Peyer's patch (tissue), 4 donors: ENCODE measurements at places on chromosomes 16 and 17. TPM values are rescaled to one million over a fixed set of nuclear protein-coding genes. Genes with fewer than 3 reads are reported as not detected.

DNA sequence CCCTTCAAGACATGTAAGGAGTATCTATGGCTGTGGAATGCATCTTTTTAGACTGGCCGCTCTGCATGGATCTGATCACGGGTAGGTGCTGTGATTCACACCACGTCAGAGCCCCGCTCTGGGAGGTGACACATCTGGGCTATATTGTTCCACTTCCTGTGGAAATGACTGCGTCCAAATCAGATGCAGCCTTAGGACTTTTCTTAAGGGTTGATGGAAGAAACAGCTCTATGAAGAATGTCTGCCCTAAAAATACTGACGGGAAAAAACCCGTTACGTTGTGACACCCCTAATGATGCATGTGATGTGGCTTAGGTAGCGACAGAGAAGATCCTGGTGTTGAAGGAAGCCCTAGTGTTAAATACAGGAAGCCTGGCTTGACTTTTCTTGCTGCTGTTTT lies 12.2 kb downstream of the BANP start:
- no peak for DNase-seq

GRCh38 chr16:85761861-85762260 lies 11.0 kb upstream of the C16orf74 start:
- DNase-seq, result no peak

- DNase-seq, result no peak
Measured at GRCh38 chr17:71430281-71430680, 690.5 kb upstream of the SOX9 start.

DNA sequence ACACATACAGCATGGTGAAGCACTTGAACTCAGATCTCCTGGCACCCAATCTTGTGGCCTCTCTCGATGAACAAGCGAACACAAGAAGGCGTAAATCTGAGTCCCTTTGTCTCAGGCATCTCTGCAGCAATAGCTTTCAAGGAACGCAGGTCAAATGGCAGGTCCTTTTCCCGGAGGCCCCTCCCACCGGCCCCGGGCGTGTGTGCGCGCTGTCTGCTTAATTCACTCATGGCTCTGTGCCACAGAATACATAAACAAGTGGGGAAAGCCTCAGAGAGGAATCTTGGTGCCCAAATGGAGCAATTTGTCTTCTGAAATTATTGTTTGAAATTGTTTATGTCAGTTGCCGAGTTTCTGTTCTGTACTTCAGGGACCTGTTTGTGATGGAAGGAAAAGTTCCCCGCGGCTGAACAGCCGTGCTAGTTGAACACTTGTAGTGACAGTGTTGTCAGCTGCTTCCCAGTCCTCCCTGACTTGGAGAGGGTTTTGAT lies 14.8 kb downstream of the MYOCD start:
- no peak for DNase-seq

GRCh38 chr16:57358527-57359095 lies at the start of gene CCL22:
CCL22 (plus strand) TSS chr16:57358783; CDS start chr16:57358817, 34 bp downstream.
- no peak for DNase-seq

Gene LRRC46
- not detected for total RNA-seq

GRCh38 chr16:2206420-2206779 lies 1.1 kb downstream of the MLST8 start:
- no peak for DNase-seq

GRCh38 chr17:27157297-27157696 lies 136.6 kb upstream of the WSB1 start:
- DNase-seq, result no peak

- no peak for DNase-seq
Measured at GRCh38 chr16:53695070-53695469, 8.6 kb downstream of the RPGRIP1L start.

- DNase-seq, result no peak
Measured at GRCh38 chr17:32529604-32530003, 42.8 kb downstream of the CDK5R1 start.

Gene KRT39
- not detected for total RNA-seq

Gene GAST
- not detected for total RNA-seq

Gene ITGAD
- not detected for total RNA-seq

- DNase-seq, result no peak
Measured at GRCh38 chr17:15078570-15078969, 186.6 kb downstream of the PMP22 start.

Gene ADAM11
- not detected for total RNA-seq

DNA sequence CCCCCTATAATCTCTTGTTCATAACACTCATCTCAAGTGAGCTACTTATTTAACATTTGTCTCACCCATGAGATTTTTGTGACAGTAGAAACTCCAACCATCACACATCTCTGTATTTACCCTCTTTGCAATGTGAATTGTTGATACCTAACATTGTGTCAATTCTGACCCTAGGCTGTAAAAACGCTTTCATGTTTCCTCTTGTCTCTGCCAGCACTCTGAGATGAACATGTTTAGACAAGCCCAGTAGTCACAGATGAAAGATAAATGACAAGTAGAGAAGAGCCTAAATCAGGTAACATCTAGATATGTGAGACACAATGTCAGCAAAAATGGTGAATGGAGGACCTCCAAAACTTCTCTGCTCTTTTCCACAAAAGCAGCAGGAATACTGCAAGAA lies 1254.5 kb upstream of the GOT2 start:
- DNase-seq, result no peak

Gene PRSS53
- 16.6 TPM for total RNA-seq

DNA sequence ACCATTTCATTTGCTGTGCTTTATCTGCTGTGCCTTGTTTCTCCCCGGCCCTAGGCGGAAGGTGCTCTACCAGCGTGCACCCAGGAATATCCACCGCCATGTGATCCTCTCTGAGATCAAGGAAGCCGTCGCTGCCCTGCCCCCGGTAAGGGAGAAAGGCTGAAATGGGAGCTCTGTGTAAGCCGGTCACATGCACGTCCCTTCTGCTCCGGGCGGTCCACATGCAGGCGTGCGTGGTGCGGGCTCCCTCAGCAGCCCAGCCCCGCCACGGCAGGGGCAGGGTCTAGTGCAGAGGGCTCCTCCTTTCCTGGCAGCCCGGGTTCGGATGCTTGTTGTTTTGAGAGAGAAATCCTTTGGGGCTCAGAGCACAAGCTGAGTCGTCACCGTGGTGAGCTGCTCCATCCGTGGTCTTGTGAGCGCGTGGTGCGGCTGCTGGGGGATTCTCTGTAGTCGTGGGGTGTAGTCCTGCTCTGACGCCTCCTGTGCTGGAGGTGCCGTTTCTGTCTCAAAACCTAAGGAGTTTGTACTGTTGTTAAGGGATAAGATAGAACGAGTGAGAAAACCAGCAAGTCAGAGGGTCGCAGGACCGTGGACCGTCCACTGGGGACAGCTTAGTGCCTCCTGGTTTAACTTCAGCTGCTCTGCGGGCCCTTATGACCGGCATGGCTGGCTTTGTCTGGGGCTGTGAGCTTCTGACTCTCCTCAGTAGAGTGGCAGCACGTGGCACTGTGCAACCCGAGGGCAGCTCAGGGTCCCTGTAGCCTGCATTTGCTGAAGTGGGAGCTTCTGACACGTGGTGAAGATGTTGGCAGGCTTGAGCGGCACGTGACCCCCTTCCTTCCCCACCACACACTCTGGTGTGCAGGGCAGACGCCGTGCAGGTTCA lies 12.3 kb upstream of the MC1R start:
- DNase-seq, result no peak

Gene PDILT
- total RNA-seq, result not detected

- no peak for DNase-seq
Measured at GRCh38 chr16:2468233-2468724, 2.8 kb upstream of the NTN3 start.

- no peak for DNase-seq
Measured at GRCh38 chr17:42704490-42704836, 22.1 kb downstream of the CNTNAP1 start.

DNA sequence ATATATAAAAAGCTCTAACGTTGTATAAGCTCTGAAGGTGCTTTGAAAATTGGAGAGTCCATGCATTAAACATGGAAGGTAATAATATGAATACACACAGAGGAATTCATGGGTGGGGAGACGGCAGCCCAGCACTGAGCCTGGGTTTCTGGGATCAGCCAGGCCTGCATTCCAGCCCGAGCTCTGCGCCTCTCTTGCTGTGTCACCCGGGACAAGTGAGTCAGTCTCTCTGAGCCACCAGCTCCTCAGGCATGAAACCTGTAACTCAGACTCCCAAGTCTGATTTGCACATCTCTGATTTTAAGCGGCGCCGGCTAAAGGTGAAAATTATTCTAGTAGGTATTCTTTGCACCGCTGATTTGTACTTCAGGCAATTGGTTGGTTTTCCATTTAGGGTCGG lies 238.8 kb downstream of the MRTFB start:
- DNase-seq, result no peak

DNA sequence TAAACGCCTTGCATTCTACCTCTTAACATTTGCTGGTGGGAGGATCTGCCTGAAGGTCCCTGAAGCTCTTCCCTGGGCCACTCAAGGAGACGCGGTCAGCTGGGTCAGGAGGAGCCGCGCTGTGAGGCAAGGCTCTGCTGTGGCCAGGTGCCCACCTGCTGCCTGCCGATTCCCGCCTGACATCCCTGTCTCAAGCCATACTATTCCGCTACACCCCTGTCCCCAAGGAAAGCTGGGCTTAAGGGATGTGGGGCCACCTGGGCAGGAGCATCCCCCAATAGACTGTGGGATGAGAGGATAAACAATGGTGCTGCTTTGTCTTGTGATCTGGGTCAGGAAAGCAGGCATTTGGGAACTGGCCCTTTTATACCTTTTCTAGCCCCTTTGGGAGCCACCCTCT lies 5.1 kb downstream of the TPPP3 start:
- DNase-seq, result no peak

DNA sequence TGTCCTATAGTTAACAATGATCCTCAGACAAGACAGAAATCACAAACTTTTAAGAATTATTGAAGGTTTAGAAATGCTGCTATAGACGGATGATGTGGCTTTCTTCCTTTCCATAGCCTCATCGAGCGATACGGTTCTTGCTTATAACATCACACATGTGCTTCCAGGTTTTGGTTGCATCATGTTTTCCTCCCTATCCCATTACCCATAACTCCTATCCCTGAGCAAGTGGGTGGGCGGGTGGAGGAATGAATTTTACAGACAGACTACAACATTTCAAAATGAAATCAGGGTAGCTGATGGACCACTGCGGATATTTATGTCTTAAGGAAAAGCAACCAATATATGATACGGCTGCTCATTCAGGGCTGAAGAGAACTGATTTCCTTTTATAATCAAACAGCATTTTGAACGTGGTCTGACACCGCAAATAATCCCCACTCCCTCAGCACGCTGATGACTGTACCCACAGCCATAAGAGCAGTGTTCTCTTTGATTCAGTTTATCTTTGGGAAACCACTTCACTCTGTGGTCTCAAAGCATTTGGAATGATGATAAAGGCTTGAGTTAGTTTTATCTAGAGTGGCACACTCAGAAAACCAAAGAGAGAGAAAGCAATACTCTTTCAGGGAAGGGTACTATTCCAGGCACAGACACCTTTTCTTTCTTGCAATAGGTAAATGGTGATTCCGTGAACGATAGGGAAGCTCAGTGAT lies 4.6 kb upstream of the AKTIP start:
- DNase-seq, result no peak

DNA sequence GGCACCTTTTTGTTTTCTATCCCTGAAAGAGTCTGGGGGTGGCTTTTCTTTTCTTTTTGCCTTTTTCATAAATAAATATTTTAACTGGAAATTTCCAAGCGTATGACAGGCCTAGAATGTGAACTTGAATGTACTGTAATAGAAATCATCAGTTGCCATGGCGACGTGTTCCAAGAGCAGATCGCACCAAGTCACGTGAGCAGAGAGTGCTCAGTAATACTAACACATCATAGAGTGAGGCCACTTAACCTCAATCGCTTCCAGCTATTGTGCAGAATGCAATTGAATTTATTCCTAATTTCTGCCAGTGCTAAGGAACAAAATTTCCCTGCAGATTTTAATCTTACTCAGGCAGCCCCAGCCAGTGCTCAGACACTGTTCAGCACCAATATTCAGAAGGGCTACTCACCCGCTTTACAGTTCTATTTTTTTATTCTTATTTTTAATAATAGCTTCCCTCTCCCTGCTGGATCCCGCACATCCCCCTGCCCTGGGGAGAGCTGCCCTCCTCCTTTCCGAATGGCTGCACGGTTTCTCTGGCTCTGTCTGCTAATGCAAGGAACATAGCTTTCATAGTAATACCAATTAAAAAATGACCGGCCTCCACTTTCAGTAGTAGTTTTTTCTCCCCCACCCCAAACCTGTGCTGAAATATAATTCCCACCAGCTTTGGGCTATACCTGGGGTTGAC lies 26.2 kb upstream of the PMFBP1 start:
- no peak for DNase-seq

DNA sequence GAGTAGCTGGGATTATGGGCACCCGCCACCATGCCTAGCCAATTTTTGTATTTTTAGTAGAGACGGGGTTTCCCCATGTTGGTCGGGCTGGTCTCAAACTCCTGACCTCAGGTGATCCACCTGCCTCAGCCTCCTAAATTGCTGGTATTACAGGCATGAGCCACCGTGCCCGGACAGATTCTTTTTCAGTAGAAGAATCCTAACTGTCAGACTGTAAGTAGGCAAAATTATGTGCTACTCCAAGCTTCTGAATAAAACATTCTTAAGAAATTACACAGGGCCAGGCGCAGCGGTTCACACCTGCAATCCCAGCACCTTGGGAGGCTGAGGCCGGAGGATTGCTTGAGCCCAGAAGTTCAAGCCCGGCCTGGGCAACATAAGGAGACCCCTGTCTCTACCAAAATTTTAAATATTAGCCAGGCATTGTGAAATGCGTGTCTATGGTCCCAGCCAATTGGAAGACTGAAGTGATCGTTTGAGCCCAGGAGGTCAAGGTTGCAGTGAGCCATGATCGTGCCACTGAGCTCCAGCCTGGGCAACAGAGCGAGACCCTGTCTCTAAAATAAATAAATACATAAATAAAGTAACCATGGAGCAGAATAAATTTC lies 66.7 kb upstream of the KIFC3 start:
- DNase-seq, result no peak
